ENCODE measurements at places on chromosomes 2 and 18.

DNA sequence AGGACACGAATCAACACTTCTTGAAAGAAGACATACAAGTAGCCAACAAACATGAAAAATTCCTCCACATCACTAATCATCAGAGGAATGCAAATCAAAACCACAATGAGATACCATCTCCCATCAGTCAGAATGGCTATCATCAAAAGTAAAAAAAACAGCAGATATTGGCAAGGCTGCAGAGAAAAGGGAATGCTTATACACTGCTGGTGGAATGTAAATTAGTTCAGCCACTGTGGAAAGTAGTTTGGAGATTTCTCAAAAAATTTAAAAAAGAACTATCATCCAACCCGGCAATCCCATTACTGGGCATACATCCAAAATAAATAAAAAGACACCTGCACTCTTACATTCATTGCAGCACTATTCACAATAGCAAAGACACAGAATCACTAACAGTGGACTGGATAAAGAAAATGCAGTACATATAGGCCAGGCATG, 78.7 kb downstream of the GRB14 start:
- no peak for DNase-seq

DNA sequence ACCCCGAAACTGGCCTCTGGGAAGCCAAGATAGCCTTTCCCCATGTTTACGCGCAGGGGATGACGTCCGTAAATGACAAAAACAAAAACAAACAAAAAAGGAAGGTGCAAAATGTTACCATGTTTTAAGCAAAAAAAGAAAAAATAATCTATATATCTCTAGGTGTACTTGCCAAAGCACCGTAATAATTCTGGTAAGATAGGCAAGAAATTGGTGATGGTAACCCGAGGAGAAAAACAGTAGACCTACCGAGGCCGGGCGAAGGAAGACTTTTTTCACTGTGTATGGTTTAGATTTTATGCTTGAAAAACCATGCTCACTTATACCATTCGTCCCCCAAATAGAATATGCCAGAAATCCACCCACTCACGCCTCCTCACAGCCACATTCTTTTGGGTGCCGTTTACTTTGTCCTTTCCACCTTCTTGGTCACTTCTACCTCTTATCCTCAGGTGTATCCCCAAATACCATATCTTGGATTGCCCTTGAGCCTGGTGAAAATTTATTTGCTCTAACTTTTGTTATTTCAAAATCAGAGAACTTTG, 8.0 kb downstream of the GATA6 start:
- DNase-seq: no peak

- DNase-seq: no peak
These were observed 402.6 kb downstream of the NBAS start for GRCh38 chr2:15158532-15158931.

DNA sequence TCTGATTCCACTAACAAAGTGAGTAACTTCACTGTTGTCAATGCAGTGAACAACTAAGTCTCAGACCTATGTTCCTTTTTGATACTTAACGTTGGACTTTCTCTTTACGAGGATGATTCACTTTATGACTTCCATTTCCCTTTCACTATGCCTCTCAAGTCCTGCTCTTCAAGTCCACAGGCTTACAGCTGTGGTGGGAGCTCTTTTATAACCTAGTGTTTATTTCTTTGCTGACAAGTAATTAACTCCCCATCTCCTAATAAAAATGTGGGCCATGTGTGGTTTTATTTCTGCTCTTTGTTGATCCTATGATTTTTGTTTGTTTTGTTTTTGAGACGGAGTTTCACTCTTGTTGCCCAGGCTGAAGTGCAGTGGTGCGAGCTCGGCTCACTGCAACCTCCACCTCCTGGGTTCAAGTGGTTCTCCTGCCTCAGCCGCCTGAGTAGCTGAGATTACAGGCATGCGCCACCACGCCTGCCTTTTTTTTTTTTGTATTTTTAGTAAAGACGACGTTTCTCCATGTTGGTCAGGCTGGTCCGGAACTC, 142.1 kb downstream of the USP34 start:
- no peak for DNase-seq

DNA sequence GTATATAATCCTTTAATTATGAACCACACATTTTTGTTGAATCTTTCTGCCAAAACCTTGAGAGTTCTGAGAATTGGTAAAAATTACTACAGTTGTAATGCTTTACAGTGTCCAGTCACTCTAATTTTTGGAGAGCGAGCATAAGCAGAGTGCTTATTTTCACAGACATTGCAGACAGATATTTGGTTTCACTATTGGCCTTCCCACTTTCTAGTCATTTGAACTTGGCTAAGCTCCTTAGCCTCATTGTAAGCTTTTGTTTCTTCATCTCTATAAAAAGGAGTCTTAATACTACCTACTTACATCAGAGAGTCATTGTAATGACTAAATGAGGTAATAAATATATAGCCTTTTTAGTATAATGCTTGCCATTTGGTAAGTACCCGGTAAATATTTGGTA, 80.4 kb downstream of the LCLAT1 start:
- DNase-seq: no peak

DNA sequence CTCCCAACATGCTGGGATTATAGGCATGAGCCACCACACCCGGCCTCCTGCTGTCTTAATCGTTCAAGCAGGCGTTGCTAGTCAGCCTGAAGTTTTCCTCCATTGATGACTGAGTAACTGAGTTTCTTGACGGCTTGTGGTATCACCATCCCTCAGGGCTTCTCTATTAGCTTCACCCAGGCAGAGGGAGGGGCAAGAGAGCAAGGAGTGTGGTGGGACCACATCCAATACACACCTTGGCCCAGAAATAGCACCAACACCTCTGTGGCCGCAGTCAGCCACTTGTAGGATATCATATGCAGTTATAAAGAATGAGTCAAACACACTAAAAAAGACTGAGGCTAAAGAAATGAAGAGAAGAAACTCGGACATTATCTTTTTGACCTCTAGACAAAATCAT, 1009.4 kb upstream of the CELF4 start:
- no peak for DNase-seq

DNA sequence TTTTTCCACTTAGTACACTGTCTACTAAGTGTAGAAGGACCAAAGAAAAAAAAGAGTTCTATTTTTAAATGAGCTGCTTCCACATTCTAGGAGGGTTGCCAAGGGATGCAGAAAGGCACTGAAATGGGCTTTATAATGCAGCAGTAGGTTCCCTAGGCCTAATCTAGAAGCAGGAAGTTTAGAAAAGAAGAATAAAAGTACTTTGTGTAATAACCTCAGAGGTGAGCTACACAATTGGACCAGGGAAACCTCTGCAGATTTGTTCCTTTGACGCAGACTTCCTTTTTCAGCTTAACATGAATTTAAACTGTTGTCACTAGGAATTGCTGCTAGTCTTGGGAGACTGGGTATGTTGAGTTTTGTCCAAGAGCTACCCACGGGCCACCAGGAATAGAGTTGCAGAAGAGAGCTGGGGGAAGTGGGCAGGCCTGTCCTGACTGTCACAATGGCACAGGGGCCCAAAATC, 34.6 kb upstream of the RAB1A start:
- no peak for DNase-seq

- DNase-seq: no peak
These were observed 145.4 kb upstream of the TWIST2 start for GRCh38 chr2:238702276-238703052.

DNA sequence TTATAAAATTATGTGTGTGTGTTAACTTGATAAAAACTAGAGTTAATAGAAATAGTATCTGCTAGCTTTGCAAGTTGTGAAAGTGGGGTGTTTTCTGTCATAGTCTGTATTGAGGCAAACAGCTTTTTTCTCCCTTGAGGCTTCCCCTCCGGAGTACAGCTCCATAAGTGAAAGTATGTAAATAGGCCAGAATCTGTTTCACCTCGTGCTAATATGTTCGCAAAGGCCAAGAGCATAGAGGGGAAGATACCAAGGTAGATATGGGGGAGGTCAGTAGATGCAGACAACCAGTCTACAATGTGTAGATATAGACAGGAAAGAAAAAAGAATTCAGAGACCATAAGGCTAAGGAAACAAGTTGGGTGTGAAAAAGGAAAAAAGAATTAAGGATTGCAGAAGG, 72.9 kb downstream of the PTRHD1 start:
- DNase-seq: no peak

DNA sequence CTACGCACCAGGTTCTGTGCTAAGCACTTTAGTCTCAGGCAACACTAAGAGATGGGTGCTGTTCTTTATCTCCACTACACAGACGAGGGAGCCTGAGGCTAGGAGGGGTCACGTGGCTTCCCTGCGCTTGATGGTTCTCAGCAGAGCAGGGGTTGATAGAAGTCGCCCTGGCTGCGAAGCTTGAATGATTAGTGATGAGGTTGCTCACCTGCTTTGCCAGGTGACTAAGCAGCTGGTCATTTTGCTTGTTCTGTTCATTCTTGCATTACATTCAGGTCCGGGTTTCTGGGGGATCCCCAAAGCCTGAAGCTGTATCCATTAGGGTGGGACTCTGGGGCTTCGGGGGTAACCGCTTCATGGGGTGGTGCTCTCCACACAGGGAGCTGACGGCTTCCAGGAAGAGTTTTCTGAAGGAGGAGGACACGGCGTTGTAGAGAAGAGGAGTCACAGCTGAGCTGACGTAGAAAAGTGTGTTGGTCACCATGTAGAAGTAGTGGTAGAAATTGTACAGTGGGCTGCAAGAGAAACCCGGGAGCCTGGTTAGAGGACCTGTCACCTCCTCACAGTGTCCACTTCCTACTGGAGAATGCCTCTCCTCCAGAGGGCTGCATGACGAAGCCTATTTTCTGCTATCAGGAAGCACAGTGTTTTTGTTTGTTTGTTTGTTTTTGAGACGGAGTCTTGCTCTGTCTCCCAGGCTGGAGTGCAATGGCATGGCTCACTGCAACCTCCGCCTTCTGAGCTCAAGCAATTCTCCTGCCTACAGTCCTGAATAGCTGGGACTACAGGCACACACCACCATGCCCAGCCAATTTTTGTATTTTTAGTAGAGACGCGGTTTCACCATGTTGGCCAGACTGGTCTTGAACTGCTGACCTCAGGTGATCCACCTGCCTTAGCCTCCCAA, 11.5 kb downstream of the NTSR2 start:
- no peak for DNase-seq

DNA sequence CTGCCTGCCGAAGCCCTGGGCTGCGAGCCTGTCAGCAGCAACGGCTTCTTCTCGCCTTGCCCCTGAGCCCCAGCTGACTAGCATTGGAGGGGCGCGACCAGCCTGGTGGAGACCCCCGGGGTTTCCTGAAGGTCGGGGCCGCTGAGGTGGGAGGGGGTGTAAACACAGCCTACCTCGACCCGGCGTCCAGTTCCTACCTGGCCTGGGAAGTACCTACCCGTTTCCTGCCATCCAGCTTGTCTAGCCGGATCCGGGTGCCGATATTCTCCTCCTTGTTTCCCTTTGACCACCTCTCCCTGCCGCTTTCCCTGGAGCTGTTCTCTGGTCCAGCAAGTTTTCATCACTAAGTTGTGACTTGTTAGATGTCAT, 511 bp downstream of the MOB4 start:
- no peak for DNase-seq

DNA sequence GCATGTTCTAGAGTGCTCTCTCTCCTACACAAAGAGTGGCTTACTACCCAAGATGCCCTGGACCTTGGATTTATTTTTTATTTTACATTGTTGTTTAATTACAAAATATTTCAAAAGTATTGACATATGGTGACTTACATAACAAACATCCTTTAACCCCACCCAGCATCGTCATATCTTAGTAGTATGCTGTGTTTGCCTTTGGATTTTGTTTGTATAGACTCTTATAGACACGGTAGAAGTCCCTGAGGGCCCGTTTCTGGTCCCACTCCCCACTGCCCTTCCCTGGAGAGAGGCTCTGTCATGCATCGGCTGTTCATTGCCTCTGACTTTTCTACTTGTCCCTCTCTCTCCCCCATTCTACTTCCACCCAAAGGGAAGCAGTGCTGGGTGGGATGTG, 112.0 kb downstream of the ZBTB7C start:
- no peak for DNase-seq

- no peak for DNase-seq
These were observed 54.3 kb upstream of the BZW1 start for GRCh38 chr2:200757399-200757798.

Measured in GF-D8 (cell line).